ENCODE measurements at places on chromosomes 13 and 19.

GRCh38 chr19:30692181-30692811, 320.1 kb downstream of the ZNF536 start:
- no peak for DNase-seq

GRCh38 chr13:50125554-50126262, 110.5 kb downstream of the KCNRG start:
- DNase-seq, result peak; percentile 84

DNA sequence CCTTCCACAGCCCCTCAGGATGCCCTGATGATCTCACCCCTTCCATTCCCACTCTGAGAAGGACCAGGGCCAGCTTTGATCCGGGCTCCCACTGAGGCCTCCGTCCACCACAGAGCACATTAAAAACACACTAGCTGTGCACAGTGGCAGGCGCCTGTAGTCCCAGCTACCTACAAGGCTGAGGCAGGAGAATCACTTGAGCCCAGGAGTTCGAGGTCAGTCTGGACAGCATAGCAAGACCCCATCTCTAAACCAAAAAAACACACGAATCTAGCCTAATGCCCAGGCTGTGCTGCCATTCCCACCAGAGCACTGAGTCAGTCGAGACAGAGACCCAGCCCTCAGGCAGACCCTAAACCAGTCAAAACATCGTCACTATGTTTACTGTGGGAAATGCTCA, 14.1 kb downstream of the RFX1 start:
- DNase-seq, result no peak

GRCh38 chr13:46235286-46235685, 23.6 kb downstream of the LRRC63 start:
- DNase-seq, result no peak

DNA sequence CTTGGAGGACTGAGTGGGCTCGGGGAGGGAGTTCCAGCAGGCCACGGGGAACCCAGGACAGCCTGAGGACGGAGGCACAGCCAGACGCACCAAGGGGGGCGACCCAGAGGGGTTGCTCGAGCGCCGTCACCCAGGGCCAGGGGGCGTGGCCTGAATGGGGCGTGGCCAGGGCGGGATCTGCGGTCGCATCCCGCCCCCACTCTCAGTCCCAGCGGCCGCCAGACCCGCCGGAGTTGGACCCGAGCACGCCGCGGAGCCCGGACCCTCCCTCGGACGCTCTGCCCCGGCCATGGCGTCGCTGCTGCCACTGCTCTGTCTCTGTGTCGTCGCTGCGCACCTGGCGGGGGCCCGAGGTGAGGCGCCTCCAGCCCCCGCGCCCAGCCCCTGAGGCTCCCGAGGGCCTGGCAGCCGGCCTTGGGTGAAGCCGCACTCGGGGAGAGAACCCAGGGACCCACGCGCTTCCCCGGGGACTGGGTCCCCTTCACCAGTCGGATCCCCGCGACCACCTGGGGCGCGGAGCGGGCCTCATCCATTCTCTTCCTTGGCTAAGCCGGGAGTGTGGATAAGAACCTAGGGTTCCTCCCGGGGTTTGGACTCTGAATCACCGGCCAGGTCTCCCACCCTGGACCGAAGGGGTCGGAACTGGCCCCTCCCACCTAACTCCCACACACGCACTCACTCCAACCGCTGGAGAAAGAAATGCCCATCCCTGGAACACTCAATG, at the start of gene CILP2:
Gene CILP2, plus strand, starts transcription at position 205 of the 724 bp plus-strand sequence. Its CDS starts 85 bp downstream, at position 290.
- no peak for DNase-seq

GRCh38 chr19:18541992-18542940, 1.1 kb downstream of the FKBP8 start:
- DNase-seq, result no peak

DNA sequence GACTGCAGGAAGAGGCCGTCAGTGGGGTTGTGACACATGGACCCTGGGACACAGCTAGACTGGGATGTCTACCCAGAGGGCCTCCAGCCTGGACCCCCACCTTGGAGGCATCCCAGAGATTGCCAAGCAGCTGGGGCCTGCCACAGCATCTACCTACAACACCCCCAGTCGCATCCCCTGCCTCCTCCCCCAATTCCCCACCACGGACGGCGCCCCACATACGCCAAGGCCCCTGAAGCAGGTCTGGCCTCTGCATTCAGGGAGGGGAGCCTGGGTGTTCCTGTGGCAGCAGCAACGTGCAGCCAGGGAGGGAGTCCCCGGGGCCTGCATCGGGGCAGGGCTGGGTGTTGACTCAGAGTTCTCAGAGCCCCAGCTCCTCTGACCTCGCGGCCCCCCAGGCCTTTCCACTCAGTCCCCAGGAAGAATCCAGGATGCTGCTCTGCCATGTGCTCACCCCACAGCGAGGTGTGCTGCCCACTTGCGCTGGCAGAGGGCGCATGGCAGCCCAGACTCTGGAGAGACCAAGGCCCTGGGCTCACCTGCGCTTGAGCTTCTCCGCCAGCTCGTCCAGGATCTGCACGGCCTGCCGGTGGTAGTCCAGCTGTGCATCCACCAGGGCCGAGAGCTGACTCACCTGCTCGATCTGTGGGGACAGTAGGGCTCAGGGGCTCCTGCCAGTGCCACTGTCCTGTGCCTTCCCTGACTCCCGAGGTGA, 19.6 kb downstream of the MPND start:
- no peak for DNase-seq

- no peak for DNase-seq
These were observed 624.2 kb upstream of the SPRY2 start for GRCh38 chr13:80965097-80965496.

GRCh38 chr13:112652512-112653070, 37.2 kb upstream of the ATP11A start:
- no peak for DNase-seq

DNA sequence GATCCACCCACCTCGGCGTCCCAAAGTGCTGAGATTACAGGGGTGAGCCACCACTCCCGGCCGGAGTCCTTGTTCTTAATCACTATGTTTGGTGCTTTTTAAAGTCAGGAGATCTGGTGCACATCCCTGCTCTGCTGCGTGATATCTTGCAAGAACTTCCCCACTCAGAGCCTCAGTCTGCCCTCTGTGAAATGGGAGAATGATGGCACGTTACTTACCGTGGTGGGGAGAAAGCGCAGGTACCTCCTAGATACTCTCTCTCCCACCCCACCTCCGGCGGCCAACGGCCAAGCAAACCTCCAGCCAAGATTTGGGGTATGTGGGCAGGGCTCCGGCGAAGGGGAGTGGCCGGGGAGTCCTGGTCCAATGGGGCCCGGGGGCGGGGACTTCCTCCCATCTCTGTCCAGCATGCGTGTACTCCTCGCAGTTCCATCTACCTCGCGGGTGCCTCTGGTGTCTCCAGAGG, at the start of gene RYR1:
Gene RYR1, plus strand, starts transcription at position 424 of the 466 bp plus-strand sequence. CDS start 139 bp downstream, outside the sequence.
- peak; percentile 24 for DNase-seq

DNA sequence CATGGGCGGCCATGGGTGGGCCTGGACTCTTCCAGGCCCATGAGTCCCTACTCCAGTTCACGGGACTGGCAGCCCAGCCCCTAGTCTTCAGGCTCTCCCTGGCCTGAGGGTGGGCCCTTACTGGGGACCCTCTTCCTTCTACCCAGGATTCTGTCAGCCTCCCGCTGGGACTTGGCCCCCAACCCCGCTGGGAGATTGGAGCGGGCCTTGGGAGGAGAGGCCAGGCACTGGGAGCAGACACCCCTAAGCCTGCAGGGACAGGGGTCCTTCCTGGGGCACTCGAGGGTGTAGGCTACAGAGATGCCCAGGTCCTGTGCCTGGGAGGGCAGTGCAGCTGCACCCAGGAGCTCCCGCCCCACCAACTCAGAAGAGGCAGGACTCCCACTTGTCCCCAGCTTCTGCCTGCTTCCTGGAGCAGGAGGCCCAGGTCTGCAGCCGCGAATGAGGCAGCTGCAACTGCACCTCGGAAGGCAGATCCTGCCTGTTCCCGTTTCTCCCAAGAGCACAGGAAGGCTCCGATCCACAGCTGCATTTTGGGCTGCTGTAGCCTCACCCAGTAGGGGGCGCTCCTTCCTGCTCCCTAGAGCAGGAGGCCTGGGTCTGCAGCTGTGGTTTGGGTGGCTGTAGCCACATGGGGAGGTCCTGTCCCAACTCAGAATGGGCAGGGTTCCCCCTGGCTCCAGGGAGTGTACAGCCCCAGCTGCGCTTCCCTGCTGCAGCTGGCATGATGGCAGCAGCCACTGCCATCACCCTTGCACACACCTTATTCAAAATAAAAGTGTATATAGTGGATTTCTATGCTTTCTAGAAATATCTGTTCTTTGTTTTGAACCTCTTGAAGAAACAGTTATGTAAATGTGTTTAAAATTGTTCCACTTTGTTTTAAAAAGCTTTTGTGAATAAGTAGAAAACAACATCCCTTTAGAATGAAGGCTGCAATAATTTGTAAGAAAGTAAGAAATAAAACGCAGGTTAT, 46.8 kb downstream of the TEX26 start:
- DNase-seq, result no peak

GRCh38 chr19:47351548-47351947, 2.4 kb downstream of the DHX34 start:
- no peak for DNase-seq

- DNase-seq, result no peak
These were observed 111.2 kb downstream of the KCNRG start for GRCh38 chr13:50126263-50126992.

- DNase-seq, result no peak
These were observed 6.2 kb downstream of the RPS19 start for GRCh38 chr19:41866284-41866683.

DNA sequence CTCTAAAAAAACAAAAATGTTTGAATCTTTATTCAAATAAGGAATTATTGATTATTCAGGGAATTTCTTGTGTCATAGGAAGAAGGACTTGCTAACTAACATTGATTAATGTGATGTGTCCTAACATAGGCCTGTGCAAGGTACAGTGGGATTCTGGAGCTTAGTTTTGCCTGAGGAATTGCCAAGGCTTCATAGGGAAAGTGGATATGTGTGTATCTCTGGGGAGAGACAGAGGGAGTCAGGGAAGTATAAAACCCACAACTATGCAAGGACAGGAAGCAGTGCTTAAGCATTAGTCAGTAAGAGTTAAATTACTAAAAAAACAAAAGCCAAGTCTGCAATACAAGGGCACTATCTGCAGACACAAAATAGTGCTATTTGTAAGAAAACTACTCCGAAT, 59.6 kb downstream of the WDFY2 start:
- no peak for DNase-seq

DNA sequence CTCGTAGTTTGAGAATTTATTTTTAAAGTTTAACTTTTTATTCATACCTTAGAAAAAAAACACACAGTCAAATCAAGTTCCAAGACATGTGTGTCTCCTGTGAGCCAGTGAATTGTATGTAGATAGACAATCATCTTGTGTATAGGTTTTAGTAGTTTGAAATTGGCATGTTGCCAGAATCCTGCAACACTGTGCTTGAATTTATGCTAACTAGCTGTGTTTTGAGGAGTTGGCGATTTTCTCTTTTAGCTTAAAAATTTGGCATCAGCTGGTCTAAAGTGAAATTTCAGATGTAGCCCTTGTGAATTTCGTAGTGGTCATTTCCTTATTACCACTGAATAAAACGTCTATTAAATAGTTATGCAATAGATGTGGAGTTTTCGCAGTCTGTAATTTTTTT, 213.2 kb downstream of the ATP8A2 start:
- no peak for DNase-seq

DNA sequence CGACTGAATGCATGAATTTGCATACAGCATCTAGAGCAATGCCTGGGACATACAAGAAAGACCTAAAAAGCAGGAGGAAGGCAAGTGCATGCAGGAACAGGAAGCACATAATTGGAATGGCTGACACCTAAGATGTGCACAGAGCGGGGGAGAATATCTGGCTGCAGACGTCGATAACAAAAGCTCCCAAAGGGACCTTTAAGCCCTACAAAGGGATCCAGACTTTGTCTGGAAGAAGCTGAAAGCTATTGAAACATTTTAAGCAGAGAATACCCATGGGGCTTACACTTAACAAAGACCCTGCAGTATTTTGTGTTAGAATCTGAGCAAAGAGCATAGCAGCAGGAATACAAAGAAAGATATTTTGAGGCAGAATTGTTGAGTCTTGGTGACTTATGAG, 107.4 kb upstream of the CLDN10 start:
- DNase-seq, result no peak

- DNase-seq, result no peak
These were observed 96.8 kb downstream of the GPR12 start for GRCh38 chr13:26663791-26664190.

DNA sequence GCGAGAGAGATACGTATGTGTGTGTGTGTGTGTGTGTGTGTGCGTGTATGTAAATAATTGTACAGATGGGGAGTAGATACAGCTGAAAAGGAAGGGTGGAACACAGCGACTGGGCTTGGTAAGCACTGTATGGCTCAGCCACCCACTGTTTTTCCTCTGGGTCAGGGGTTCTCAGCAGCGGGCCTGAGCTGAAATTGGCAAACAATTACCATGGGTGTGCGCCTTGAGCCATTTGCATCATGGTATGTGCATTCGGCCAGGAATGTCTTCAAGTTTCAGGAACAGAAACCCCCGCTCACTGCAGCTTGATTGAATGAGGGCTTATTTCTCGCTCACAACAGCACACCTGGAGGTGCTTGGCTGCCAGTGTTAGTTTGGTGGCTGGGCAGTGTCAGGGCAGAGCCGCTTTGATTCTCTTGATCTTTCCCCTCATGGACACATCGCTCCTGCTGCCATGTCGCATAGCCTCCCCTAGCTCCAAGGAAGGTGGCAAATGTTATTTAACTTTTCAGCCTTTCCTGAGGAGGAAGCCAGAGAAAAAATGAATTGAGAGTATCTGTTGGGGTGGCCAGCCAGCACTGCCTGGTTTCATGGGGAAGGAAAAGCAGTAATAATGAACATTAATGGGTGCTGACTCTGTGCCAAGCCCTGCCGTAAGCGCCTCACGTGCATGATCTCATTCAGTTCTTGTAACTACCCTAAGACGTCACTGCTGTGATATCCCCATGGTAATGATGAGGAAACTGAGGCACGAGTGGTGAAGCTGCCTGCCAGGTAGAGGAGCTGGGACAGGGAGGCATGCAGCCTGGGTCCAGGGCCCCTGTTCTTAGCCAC, 126.9 kb downstream of the SIPA1L3 start:
- no peak for DNase-seq

GRCh38 chr19:45515081-45515624, 7.9 kb downstream of the VASP start:
- peak; percentile 44 for DNase-seq

- DNase-seq, result no peak
These were observed 201.0 kb upstream of the RXFP2 start for GRCh38 chr13:31538067-31539042.

- no peak for DNase-seq
These were observed at the start of gene NPAS1 for GRCh38 chr19:47019431-47020041. Gene NPAS1 (plus strand): TSS chr19:47019837. CDS start chr19:47021048, 1,211 bp downstream.

DNA sequence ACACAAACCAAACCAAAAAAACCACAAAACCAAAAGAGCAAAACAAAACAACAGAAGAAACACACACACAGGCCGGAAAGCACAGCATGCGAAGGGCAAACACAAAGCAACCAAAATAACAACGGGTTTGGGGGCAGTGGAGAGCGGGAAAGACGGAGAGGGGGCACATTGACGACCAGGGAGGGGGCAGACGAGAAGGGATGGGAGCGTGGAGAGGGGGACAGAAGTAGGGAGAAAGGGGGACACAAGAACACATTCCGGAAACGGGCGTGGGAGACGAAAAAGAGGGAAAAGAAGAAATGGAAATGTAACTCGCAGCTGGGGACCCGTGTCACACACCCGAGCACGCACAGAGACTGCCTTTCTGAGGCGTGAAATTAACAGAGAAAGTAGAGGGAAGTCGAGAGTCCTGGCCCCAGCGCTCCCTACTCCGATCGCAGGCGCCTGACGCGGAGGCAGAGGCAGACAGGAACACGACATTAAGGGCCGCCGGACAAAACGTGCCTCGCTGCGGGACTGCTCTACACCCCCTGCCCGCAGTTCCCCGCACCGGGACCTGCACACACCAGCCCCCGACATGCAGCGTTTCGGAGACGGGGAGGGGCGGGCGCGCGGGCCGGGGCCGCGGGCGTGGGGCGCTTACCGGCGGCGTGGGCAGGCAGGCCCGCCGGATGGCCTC, 652 bp downstream of the POU4F1 start:
- no peak for DNase-seq

- no peak for DNase-seq
These were observed 10.9 kb downstream of the IGFLR1 start for GRCh38 chr19:35731353-35731752.

Measured in stimulated activated CD8-positive, alpha-beta memory T cell treated with anti-CD3 and anti-CD28 coated beads, Interleukin-7, amount 100 ng/mL, for 4 hours (primary cell).